NCI-H1930 (cell line): ENCODE measurements at places on chromosomes 12 and 14.

- DNase-seq = no peak
Observed at GRCh38 chr12:45216983-45217485, 1.1 kb downstream of the ANO6 start.

DNA sequence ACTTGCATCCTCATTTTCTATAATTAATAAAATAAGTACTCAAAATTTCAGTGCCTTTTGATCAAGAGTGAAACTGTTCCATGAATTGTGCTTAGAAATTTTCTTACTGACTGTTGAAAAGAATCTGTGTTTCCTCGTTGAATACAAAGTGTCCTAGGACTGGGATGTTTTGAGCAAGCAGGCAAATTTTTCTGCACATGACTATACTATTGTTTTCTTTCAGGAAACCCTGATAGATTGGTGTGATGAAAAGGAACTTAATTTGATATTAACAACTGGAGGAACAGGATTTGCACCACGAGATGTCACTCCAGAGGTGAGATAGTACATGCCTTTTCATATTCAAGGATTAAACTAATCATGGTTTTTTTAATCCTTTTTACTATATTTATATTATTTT, 316.3 kb downstream of the GPHN start:
- no peak for DNase-seq

- no peak for DNase-seq
Observed at GRCh38 chr14:61416591-61416990, 95.2 kb downstream of the PRKCH start.

GRCh38 chr12:128823216-128823915, 392 bp downstream of the SLC15A4 start:
- peak; percentile 54 for DNase-seq

DNA sequence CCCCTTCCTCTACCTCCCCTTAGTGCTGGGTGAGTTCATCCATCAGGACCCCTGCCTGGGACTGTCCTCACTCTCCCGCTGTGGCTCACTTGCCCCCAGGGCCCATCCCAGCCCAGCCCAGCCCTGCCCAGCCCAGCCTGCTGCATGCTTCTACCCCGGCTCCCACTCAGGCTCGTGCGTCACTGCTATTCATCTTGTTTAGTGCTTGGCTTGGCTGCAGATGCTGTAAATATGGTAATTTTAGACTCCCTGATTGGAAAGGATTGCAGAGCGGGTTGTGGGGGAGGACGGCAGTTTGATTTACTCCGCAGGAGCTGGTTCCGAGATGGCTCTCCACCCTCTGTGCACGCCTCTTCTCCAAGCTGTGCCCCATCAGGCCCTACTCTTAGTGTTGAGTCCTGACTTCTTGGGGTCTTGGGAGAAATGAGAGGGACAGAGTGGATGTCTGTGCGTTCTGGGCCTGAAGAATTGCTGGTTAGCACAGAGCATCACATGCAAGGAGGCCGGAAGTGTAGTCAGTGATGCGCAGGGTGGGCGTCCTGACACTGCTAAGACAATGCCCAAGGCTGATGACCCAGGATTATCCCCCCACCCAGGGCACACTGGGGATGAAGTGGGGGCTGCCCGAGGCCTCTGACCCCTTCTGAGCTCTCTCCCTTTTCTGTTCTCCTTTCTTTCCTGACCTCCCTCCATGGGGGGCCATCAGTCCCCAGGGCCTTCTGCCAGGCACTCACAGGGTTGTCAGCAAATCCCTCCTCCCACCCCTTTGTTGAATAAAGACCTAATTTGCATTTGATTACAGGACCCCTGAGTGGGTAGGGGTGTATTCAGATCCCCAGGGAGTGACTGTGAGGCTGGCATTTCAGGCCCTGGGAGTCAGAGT, 244.4 kb downstream of the ZFP36L1 start:
- DNase-seq = no peak

DNA sequence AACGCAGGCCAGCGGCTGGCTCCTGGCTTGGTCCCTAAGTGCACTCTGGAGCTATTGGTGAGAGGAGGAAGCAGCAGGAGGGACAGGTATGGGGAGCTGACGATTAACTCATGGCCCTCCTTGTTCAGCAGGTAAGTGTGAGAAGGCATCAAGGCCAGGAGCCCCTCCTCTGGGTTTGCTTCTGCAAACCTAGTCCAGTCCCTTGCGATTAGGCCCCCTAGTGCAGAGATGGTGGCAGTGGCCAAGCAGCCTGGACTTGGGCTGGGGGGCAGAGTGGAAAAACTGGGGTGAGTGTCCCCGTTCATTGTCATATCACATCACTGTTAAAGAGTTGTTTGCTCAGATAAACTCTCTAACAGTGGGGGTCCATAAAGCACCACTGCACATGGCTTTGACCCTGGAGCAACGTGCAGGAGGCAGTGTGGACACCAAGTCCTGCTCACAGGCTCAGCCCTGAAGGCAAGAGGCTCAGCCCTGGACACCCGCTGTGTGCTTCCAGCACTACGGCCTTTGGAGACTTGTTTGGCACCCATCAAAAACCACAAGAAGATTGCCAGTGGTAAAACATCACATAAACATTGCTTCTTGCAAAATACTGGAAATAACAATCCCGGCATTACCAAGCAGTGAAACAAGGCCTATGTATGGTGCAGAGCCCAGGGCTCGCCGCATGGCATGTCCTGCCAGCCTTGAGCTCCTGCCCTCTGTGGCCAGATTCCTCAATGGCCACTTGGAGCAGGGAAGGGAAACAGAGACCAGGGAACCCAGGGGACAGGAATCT, 184.3 kb upstream of the RTL1 start:
- DNase-seq = no peak

GRCh38 chr12:46832130-46832704, 6.4 kb upstream of the SLC38A4 start:
- peak; percentile 84 for DNase-seq

- no peak for DNase-seq
Observed at GRCh38 chr12:49824895-49825294, 3.3 kb downstream of the NCKAP5L start.

- DNase-seq = no peak
Observed at GRCh38 chr14:90487031-90487430, 90.2 kb downstream of the CALM1 start.

GRCh38 chr12:59594943-59595500, 807 bp upstream of the SLC16A7 start:
- DNase-seq = no peak

DNA sequence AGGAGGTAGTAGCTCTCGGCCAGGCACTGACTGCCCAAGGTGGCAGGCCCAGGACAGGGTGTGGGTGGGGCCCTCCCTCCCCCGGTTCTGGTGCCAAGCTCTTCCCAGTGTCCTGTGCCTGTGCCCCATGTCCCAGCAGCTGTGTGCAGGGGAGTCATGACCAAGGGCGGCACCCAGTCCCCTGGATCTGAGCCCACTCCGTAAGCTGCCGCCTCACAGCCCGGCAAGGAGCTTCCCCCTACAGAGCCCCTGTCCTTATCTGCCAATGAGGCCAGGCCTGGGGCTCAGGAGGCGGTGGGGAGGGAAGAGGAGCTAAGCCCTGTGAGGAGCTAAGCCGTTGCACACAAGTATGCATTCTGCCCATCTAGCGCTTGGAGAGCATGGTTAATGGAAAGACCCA, 5.6 kb upstream of the C14orf180 start:
- DNase-seq = no peak

GRCh38 chr14:33545696-33546095, 405.2 kb downstream of the EGLN3 start:
- DNase-seq = no peak

- DNase-seq = no peak
Observed at GRCh38 chr14:70021548-70022220, 142.5 kb downstream of the SMOC1 start.
